ENCODE measurements at places on chromosomes 6 and 20. TPM values are rescaled to one million over a fixed set of nuclear protein-coding genes. Genes with fewer than 3 reads are reported as not detected.

RAB44 gene
- total RNA-seq = not detected

- peak; percentile 56 for DNase-seq
Measured at GRCh38 chr20:3846740-3847428, at the start of gene MAVS. Gene MAVS (plus strand): TSS chr20:3846834. CDS start chr20:3854625, 7,791 bp downstream.

- DNase-seq = peak; percentile 46
Measured at GRCh38 chr6:2764610-2765165, 505 bp upstream of the WRNIP1 start.

MTFR2 gene
- total RNA-seq = not detected

PXMP4 gene
- 11.5 TPM for total RNA-seq

GRCh38 chr6:2245877-2246863 lies 765 bp upstream of the GMDS start:
- peak; percentile 76 for DNase-seq

DNA sequence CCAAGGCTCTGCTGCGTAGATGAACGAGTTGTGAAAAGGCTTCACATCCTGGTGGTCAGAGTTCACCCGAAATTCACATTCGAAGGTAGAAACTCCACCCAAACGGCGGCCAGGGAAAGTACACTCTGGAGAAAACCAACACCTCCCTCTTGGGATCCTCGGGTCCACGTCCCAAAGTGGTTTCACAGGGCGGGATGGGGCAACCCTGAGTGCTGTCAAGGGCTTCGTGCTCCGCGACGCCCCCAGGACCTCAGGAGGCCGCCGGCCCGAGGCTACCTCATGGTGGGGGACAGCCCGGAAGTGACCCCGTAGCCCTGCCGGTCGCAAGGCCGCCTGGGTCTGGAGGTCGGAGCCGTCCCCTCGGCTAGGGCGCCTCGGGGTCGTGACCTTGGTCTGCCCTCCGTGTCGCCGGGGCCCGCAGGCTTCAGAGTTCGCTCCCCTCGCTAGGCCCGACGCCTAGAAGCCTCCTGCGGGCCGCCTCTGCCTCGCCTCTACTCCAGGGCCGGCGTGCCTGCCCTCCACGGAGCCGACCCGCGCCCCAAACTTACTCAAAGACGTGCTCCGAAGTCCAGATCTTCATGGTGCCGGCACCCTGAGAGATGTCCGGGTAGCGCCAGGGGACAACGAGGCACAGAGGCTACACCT lies at the start of gene PRELID3B:
Gene PRELID3B (minus strand): TSS at position 636 of the 645 bp plus-strand sequence. CDS start 56 bp downstream, at position 580.
- DNase-seq = no peak

DNA sequence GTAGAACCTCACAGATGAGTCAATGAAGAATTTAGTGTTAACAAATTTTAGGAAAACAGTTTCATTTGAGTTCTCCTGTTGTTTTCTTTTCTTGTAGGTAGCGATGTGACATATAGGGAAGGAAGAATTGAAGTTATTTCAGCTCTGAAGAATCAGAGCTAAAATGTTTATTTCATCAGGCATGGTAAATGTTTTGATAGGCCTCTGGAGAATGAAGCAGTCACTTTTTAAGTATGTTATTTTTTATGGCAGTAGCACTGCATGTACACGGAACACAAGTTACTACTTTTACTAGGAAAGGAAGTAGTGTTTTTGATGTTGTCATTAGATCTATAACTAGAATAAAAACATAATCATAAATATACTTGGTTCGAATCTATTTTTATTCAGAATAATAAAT lies 1357.3 kb upstream of the CITED2 start:
- DNase-seq = no peak

- DNase-seq = peak; percentile 14
Measured at GRCh38 chr6:80523531-80523997, 417.1 kb downstream of the BCKDHB start.

ACTL10 gene
- 4.4 TPM for total RNA-seq

ALDH5A1 gene
- total RNA-seq = 6.8 TPM

LAMA4 gene
- 300 TPM for total RNA-seq

DNA sequence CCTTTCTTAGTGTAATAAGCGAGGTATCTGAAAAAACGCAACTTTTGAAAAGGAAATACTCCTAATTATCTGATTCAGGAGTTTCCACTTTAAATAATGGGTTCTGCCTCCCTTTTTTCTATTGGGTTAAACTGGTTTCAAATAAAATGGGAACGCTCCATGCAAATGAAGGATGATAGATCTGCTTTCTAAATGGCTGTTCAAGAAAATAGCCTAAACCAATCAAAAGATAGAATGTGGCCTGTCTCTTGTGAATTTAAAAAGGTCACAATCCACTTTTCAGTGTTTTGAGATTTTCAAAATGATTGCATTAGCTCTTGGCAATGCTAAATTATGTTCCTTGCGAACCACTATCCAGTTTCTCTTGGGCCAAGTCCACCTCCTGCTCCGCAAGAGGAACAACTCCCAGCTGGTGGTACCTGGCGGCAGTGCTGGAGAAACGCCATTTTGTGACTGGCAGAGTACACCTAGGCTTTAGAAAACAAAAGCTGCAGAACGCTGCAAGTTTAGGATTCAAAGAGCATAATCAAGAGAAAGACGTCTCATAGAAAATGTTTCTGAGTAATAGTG lies 56.7 kb downstream of the TRIM38 start:
- no peak for DNase-seq

DNA sequence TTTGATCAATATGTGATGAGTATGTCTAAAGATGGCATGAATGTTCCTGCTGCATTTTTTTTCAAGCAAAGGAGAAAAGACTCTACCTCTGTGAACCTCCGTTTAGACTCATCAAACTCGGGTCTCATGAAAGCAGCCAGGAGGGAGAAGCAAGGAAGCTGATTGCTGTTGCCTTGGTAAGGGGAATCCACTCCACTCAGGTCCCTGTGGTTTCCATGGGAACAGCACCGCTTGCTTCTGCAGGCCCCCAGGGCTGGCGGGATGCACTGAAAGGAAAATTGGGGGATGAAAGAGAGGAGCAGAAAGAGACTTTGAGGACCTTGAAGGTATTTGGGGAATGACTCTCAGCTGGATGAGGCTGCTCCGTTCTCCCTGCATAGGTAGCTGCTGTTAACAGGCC lies 249.6 kb upstream of the RIN2 start:
- DNase-seq = no peak

- no peak for DNase-seq
Measured at GRCh38 chr6:108673602-108674001, 112.9 kb downstream of the FOXO3 start.

PCNA gene
- 71.8 TPM for total RNA-seq

GRCh38 chr6:90390379-90390778 lies 93.7 kb upstream of the BACH2 start:
- DNase-seq = no peak

GRCh38 chr6:50889935-50890334 lies 71.3 kb downstream of the TFAP2B start:
- DNase-seq = no peak

GRCh38 chr6:3871515-3871914 lies 22.3 kb downstream of the FAM50B start:
- DNase-seq = no peak

DNA sequence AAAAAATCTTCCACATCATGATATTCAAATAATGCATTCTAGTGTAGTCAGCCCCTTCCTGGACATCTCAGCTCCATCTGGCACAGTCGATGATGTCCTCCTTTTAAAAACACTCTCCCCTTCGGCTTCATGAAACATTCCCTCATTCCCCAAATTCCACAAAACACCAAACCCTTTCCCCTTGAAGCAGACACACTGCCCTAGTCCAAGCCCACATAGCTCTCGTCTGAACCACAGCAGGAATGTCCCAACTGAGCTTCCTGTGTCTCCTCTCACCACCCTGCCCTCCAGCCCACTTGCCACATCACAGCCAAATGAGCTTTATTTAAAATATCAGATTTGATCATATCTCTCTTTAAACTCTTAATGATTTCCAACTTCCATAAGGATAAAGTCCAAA lies 106.4 kb upstream of the CARMIL1 start:
- no peak for DNase-seq

DNA sequence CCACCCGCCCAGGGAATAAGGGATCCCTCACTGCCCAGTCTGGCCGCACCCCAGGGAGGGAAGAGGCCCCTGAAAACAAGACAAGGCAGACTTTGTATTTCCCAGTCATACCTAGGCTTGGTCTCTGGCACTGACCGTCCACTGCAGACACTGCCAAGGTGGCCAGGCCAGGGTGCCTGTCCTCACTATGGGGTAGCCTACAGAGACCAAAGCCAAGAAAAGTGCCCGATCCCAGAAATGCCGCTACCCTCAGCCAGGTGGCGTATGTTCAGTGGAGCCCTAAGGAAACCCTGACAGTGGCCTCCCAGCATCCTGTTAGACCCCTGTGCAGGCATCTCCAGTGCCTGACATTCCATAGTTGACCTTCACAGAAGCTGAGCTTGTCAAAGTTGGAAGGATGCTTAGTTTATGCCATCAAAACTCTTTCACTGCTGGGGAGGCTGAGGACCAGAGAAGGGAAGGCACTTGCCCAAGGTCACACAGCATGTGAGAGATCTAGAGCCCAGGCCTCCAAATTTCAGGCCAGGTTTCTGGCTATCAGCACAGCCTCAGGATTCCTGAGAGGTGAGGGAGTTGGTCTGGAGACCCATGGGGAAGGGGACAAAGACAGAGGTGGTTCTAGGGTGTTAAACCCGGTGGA lies 2.5 kb downstream of the SCRT2 start:
- DNase-seq = no peak

DNA sequence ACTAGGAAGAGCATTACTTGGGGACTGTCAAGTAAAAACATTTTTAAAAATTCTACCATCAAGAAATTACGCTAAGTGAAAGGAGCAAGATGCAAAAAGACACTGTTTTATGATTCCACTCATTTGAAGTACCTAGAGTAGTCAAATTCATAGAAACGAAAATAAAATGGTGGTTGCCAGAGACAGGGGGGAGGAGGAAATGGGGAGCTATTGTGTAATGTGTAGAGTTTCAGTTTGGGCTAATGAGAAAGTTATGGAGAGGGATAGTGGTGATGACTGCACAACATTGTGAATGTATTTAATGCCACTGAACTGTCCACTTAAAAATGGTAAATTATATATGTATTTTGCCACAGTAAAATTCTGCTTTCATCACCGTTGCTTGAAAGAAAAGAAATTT lies 83.8 kb downstream of the UST start:
- no peak for DNase-seq

GRCh38 chr6:135423649-135424128 lies 73.9 kb downstream of the AHI1 start:
- DNase-seq = no peak

DNA sequence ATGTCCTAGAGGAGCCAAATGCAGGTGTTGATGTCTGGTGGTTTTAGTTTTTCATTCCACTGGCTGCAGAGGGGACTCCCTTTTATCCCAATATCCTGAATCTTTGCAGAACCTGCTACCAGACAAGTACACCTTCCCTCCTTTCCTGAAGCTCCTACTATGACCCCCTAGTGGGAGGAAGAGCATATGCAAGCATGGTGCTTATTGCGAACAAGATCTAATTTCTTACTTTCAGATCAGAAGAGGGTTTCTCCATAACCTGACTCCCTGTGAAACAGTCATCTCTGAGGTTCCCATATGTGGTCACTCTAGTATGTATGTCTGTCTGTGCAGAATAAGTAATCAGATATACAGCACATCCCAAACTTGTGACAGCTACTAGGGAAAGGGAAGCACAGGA lies 277.2 kb downstream of the ARHGAP18 start:
- no peak for DNase-seq

B3GALT4 gene
- 14.6 TPM for total RNA-seq

SLC2A10 gene
- total RNA-seq = 9.4 TPM

MOG gene
- not detected for total RNA-seq

GRCh38 chr6:30007132-30007764 lies 53.8 kb upstream of the POLR1H start:
- no peak for DNase-seq

- no peak for DNase-seq
Measured at GRCh38 chr6:130412556-130413290, 46.9 kb downstream of the TMEM200A start.

EDN3 gene
- total RNA-seq = not detected

DNA sequence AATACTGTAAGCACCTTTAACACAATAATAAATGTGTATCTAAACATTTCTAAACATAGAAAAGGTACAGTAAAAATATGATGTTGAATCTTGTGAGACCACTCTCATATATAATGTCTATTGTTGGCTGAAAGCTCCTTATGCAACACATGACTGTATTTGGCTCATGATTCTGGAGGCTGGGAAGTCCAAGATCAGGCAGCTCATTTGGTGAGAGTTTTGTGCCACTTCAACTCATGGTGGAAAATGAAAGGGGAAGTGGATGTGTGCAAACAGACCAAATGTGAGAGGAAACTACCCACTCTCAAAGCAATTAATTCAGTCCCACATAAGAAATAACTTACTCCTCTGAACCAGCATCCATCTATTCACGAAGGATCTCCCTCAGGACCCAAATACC lies 257.7 kb upstream of the OPRM1 start:
- DNase-seq = no peak

DNA sequence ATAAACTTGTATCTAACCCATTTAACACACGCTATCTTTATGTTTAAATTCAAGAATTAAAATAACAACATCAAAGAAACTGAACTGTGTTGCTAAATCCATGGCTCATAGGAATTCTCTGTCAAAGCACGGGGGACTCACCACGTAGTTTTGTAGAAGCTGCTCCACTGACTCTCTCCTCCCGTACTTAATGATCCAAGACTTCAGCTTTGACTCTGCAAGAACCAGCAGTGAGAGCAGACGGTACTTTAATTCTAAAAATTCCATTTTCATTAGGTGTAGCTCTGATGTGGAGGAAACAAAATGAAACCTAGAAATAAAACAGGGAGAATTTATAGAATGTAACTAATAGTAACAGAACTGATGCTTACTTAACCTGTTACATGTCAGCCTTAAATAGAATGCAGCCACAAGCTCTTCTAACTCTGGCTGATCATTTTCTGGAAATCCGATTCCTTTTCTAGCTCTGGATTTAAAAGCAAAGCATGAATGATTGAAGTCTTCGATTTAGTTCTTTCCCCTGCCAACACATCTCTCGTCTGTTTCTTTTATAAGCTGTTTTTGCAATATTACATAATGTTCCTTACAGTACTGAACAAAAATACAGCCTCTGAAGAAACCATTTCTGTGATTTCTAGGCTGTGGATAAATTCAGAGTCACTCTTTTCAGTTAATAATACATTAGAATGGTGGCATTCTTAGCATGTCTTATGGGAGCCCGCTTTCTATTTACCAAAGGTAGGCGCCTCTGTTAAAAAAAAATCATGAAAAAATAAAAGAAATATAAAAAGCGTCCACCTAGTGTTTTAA lies 165.5 kb downstream of the SYNE1 start:
- DNase-seq = no peak

DNA sequence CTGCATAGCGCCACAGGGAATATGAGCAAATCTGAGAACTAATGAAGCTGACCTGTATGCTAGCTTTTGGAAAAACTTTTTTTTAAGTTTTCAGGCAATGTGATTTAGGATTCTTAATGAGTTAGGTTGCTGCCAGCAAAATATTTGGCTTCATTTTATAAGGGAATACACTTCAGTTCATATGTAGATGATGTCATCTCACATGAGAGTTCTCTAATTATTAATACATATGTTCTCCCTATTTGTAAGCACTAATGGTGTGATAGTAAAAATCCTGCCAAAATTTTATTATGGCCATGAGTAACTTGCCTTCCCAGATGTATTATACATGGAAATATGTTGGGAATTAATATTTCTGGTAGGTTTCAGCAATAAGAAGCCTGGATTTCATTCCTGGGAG lies 573.8 kb downstream of the EPM2A start:
- no peak for DNase-seq

- DNase-seq = peak; percentile 22
Measured at GRCh38 chr20:9912858-9913434, 74.1 kb upstream of the PAK5 start.

FAM209B gene
- 0.79 TPM for total RNA-seq

GRCh38 chr6:127458222-127458621 lies 967 bp downstream of the KIAA0408 start:
- DNase-seq = no peak

GRCh38 chr20:50259705-50260478 lies 69.3 kb downstream of the CEBPB start:
- DNase-seq = no peak

Measured in uterus (tissue), 4 donors.